KG1 (cell line): ENCODE measurements at places on chromosomes 1 and 21.

DNA sequence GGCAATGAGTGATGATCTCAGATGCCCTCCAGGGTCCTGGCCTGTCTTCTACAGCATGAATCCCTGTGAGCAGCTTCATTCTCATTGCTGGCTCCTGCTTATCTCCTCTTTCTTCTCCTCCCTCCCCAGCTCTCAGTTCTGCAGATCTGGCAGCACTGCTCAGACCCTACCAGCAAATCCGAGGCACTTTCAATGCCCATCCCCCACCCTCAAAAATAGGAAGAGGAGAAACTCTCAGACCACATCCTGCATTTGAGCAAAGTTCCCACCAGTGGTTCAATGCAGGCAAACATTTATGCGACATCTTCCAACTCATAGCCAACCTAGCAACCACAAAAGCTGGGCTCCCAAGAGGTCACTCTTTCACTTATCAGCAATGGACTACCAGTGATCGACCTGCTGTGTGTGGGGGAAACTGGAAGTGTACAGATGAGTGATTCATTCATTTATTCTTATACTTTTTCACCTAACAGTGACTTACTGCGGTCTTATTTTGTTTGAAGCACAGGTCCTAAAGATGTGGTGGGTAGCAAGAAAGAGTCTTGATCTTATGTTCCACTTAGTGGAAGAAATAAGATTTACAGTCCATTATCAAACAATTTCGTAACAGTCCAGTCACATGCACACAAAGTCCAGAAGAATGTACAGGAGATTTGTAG lies 5.8 kb upstream of the CHI3L2 start:
- peak; percentile 63 for DNase-seq

DNA sequence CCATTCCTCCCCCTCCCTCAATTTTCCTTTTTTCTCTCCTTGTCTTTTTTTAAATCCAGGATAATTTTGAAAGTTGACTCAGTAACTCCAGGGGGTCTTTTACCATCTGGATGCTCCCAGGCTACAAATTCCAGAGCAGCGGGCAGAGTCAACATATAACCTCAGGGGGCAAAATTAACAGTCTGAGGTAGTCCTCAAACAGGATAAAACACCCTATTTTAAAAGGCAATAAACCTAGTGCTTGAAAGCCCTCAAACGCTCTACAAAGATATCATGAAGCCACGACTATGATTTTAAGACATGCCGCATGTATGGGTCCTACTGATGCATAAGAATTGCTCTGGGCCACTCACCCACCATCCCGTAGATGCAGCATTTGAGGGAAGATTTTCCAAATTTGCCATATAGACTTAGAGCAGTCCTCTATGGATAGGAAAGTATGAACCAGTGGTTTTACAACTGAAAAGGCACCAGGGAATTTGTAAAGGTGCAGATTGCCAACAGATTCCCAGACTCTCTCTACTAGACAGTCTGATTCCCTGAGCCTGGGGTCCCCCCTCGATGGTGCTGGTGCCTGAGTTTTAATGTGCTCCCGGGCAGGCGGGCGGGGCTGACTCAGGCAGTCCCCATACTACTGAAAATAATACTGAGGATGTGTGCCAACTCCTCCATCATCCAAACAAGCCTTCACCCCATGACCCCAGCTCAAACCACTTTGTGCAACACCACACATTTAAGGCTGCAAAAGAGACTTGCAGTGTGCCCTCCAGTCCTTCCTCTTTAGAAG lies 37.2 kb downstream of the PTPN14 start:
- no peak for DNase-seq

DNA sequence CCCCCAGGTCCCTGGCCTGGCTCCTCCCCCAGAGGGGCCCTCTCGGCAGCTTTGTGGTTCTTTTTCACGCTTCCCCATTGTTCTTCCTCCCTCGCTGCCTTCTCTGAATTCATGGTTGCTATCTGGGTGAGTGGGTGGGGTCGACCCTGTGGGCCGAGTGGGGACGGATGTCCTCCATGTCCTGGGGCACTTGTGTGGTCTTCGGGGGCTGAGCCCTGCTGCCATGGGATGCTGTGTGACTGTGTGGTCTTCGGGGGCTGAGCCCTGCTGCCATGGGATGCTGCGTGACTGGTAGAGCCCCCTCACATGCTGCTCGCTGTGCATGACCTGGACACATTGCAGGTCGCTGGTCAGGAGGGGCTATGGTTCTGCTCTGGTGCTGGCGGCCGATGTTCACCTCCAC lies 21.6 kb upstream of the DIP2A start:
- no peak for DNase-seq

DNA sequence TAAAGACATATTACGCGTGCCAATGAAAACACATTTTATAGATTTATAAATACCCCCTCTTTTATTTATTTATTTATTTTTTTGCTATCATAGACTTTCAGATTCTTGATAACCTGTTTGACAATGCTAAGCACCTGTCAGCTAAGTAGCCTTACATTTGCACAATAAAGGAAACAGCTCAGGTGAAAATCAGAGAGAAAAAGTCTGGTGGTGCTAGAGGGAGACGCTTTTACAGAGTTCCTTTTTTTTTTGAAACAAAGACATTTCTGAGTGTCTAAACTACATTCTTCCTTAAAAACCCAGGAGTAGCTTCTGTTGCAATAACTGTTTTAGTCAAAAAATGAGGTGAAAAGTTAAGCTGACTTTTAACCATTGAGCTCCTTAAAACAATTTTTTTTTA lies 1611.6 kb downstream of the NCAM2 start:
- DNase-seq, result no peak

GRCh38 chr1:234610061-234610665 lies at the start of gene IRF2BP2:
IRF2BP2 (minus strand) TSS chr1:234610178; CDS start chr1:234609494, 684 bp downstream.
- peak; percentile 69 for DNase-seq
